ENCODE measurements at places on chromosomes 16 and 17. TPM values are rescaled to one million over a fixed set of nuclear protein-coding genes. Genes with fewer than 3 reads are reported as not detected.
A peak's percentile ranks its signal among the peaks of the same experiment; 100 is the strongest.

The RAB37 gene
- total RNA-seq: 0.57 TPM

GRCh38 chr17:31318851-31319661, 2.4 kb downstream of the EVI2A start:
- DNase-seq: no peak

DNA sequence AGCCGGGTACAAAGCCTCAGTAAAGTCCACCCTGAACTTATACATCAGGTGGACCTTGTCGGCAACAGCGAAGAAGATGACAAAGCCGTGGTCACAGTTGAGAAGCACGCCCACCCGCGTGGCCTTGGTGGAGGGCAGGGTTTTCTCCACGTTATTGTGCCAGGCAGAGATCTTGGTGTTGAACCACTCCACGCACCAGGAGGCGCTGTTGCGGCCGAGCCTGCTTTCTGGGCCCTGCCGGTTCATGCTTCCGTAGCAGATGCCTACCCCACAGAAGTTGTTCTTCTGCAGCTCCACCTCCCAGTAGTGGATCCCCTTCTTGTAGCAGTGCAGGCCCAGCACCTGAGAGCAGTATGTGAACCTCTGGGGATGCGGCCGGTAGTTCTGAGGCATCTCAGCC, 22.1 kb downstream of the TRIM25 start:
- peak; percentile 89 for DNase-seq

- DNase-seq: no peak
These were observed 6.4 kb upstream of the SLC39A11 start for GRCh38 chr17:73098919-73099318.

DNA sequence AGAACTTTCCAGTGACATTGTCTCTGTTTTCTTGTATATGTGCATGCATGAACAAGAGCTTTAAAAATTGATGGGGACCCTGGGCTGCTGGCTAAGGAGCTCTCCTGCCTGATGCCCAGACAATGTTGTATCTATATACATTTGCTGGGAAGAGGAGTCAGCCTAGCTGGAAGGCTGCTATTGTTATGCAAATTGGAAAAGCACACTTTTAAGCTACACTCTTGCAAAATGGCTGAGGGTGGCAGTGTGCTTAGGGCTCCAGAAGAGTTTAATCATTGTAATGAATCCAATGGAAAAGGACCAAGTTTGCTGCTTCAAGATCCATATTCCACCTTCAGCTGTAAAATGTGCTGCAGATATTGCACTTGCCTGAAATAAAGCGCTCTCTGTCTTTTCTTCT, 171.8 kb downstream of the PRKCA start:
- no peak for DNase-seq

DNA sequence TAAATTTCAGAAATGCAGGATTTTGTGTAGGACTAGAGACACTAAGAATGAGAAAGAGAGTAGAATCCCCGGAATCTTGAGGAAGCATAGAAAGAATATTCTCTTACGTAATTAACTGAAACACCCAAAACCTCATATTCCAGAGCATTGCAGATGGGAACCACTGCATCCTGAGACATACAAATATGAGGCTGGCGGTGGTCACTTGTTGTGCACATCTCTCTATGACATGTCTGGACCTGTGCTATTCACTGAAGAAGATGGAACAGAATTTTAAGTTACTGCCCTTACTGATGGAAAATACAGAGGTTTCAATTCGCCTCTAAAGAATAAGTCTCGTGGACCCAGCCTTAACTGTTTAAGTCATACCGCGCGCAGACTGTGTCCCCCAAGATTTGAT, 806 bp downstream of the RAD51C start:
- DNase-seq: no peak

DNA sequence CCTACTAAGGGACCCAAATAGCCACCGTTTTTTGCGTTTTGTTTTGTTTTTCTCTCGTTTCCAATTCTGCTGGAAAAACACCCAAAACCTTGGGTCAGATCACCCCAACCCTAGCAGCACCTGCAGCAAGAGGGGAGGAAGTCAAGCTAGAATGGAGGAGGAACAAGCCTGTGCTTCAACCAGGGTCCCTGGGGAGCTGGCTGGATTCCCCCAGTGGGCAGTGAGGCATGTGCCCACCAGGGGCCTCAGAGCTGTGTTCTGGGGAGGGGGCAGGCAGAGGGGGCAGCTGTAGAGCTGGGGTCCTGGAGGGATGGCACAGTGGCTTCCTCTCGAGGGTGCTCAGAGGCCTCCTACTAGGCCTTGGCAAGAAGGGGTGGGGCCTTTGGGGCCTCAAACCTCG, 6.5 kb downstream of the CD79B start:
- DNase-seq: no peak

All from lower leg skin (tissue), 4 donors.